ENCODE measurements at places on chromosomes 7 and 10. TPM values are rescaled to one million over a fixed set of nuclear protein-coding genes. Genes with fewer than 3 reads are reported as not detected.

GRCh38 chr7:104039363-104039762, 49.9 kb upstream of the RELN start:
- H3K4me3 ChIP-seq: no peak overlapping the region
- DNase-seq: no peak
- H3K27me3 ChIP-seq: no peaks in the 10 kb centered on the region
- no peaks in the 10 kb centered on the region for H3K4me1 ChIP-seq

SPDYE6 gene
- not detected for total RNA-seq

DNA sequence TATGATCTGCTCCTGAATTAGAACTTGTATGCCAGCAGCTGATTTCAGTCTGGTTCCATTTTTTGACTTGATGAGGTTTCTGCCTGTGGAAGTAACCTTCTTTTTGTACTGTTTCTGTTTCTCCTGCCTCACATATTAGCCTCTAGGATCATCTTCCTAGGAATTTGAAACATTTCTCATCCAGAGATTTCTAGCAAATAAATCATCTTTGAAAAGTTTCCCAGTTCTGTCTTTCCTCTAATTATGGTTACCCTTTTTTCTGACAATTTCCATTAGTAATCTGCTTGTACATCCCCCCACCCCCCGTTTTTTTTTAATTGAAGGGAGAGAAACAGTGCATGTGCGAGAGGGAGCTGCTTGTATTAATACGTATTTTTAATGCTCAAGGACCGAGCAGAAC, 92.2 kb downstream of the NRF1 start:
- H3K4me3 ChIP-seq: no peak overlapping the region
- peaks cover 17% of the 10 kb centered on the region for H3K36me3 ChIP-seq
- H3K27me3 ChIP-seq: no peaks in the 10 kb centered on the region
- DNase-seq: no peak
- H3K27ac ChIP-seq: no peak overlapping the region

NRG3 gene
- 0.10 TPM for total RNA-seq

GRCh38 chr10:98456043-98456570, 9.4 kb upstream of the HPS1 start:
- no peaks in the 10 kb centered on the region for H3K4me1 ChIP-seq
- no peak overlapping the region for H3K4me3 ChIP-seq
- no peak overlapping the region for H3K27ac ChIP-seq
- H3K36me3 ChIP-seq: no peaks in the 10 kb centered on the region
- peaks cover 35% of the 10 kb centered on the region for H3K27me3 ChIP-seq

- H3K36me3 ChIP-seq: no peaks in the 10 kb centered on the region
- H3K4me1 ChIP-seq: peaks cover 11% of the 10 kb centered on the region
- no peak for DNase-seq
- peak overlapping the region; percentile 60 for H3K4me3 ChIP-seq
- peaks cover 3% of the 10 kb centered on the region for H3K27me3 ChIP-seq
Measured at GRCh38 chr10:128018236-128018635, 108.0 kb downstream of the MKI67 start.

- no peak overlapping the region for H3K27ac ChIP-seq
- no peaks in the 10 kb centered on the region for H3K4me1 ChIP-seq
- H3K36me3 ChIP-seq: no peaks in the 10 kb centered on the region
- DNase-seq: no peak
- H3K27me3 ChIP-seq: peaks cover 19% of the 10 kb centered on the region
Measured at GRCh38 chr10:46291817-46292572, 5.2 kb downstream of the ANTXRL start.

DNA sequence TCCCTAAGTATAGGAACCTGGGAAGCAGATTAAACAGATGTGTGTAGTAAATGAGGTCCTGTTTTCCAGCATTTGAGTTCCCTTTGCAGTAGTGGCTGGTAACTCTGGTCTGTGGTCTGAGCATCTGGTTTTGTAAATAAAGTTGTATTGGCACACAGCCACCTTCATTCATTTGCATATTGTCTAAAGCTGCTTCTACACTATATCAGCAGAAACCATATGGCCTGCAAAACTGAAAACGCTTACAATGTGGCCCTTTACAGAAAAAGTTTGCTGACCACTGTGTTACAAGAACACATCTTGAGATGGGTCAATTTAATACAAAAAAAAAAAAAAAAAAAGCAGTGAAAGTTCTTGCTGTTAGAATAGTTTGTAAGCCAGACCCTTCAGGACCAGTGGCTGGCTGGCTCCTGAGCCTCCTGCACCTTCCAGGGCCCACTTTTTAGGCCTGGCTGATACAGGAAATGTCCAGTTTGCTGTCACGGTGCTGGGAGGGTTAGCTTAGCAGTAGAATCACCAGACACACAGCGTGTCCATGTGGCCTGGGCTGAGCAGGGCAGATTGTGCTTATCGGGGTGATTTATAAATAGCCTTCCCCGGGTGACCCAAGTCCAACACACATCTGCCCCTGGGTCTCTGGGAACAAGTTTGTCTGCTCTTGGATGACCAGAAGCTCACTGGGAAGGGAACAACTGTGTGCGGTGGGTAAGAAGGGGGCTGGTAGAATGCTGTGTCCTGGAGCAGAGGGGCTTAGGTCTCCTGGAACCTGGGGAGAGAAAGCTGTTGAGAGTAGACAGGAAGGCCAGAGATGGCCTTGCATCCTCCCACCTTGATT, 1.4 kb downstream of the C10orf71 start:
- H3K27me3 ChIP-seq: peaks cover 2% of the 10 kb centered on the region
- H3K36me3 ChIP-seq: no peaks in the 10 kb centered on the region
- no peak overlapping the region for H3K4me3 ChIP-seq
- H3K4me1 ChIP-seq: no peaks in the 10 kb centered on the region

DNA sequence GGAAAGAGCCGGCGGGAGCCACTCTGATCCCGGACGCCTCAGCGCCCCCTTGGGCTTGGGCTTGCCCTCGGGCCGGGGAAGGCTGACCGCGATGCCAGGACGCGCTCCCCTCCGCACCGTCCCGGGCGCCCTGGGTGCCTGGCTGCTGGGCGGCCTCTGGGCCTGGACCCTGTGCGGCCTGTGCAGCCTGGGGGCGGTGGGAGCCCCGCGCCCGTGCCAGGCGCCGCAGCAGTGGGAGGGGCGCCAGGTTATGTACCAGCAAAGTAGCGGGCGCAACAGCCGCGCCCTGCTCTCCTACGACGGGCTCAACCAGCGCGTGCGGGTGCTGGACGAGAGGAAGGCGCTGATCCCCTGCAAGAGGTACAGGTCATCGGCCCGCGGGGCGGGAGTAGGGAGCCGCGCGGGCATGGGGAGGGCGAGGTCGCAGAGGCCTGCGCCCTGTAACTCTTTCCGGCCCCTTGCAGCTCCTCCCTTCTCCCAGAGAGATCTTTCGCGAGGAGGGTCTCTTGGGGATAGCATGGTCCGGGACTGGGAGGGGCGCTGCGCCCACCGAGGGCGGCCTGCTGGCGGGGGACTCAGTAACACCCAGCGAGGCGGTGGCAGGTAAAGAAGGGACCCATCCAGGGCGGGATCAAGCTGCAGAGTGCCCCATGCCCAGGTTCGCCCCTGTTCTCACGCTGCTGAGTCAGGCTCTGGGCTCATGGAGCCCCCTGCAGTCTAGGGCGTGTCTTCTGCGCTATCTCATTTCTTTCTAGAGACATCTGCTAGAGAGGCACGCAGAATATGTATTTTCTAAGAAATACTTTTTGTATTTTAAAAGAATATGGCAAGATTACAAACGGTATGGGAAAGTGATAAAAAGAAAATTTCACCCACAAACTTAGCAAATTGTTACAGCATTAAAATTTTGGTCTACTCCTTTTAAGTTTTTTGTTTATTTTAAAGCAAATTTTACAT, 687 bp downstream of the EPDR1 start:
- H3K36me3 ChIP-seq: no peaks in the 10 kb centered on the region
- H3K27me3 ChIP-seq: peaks cover 53% of the 10 kb centered on the region
- peaks cover 5% of the 10 kb centered on the region for H3K4me1 ChIP-seq
- DNase-seq: no peak
- no peak overlapping the region for H3K4me3 ChIP-seq

ATP6V0E2 gene
- 51.2 TPM for total RNA-seq

DNA sequence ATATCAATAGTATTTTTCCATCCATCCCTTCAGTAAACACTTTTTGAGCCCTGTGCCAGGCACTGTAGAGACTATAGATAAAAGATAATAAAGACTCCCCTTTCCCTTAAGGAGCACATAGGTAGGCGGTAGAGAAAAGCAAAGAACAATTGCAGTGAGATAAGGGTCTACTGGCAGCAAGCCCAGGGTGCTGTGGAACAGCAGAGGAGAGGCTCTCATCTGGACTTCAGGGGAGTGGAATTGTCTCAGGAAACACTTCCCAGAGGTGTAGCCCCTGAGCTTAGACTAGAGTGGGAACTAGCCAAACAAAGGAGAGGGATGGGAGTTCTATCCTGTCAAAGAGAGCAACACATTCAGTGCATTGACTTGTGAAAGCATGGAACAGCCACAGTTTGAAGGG, 102.0 kb downstream of the NRF1 start:
- peaks cover 43% of the 10 kb centered on the region for H3K36me3 ChIP-seq
- no peaks in the 10 kb centered on the region for H3K4me1 ChIP-seq
- H3K27me3 ChIP-seq: no peaks in the 10 kb centered on the region
- no peak for DNase-seq

DNA sequence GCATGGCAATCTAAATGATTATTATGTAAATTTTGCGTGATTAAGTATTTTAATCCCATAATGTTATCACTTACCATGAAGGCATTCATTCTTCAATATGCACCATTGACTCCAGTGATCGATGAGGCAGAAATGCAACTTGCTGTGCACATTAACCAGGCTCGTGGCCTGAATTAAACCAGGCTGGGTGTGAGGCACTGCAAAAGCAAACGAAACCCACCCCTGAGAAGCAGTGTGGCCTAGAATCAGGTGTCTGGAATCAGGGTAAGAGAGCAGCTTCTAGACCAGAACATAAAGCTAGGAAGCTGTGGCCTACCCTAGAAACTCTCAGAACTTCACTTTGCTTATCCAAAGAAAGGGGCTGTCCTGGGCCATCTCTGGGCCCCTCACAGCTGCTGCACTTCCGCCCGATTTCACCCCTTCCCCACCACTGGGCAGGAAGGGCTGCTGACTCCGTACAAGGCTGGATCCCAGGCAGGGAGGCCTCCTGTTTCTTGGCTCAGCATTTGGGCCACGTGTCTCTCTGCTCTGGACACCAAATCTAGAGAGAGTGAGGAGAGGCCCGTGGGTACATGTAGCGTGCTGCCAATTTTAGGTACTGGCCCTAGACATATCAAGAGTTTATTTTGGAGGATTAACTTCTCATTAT, 4.4 kb downstream of the PTPRE start:
- H3K36me3 ChIP-seq: no peaks in the 10 kb centered on the region
- peaks cover 15% of the 10 kb centered on the region for H3K27me3 ChIP-seq
- no peak for DNase-seq
- no peaks in the 10 kb centered on the region for H3K4me1 ChIP-seq
- no peak overlapping the region for H3K4me3 ChIP-seq

GRCh38 chr7:20980232-20980631, 193.5 kb upstream of the SP8 start:
- H3K27ac ChIP-seq: no peak overlapping the region
- no peak overlapping the region for H3K4me3 ChIP-seq
- H3K27me3 ChIP-seq: no peaks in the 10 kb centered on the region
- no peaks in the 10 kb centered on the region for H3K36me3 ChIP-seq
- no peaks in the 10 kb centered on the region for H3K4me1 ChIP-seq

- H3K27me3 ChIP-seq: peaks cover 3% of the 10 kb centered on the region
- H3K4me3 ChIP-seq: no peak overlapping the region
- H3K27ac ChIP-seq: no peak overlapping the region
Measured at GRCh38 chr10:95474228-95475002, 86.8 kb downstream of the SORBS1 start.

ZNF736 gene
- total RNA-seq: 21.3 TPM

ZNF138 gene
- 7.9 TPM for total RNA-seq

DNA sequence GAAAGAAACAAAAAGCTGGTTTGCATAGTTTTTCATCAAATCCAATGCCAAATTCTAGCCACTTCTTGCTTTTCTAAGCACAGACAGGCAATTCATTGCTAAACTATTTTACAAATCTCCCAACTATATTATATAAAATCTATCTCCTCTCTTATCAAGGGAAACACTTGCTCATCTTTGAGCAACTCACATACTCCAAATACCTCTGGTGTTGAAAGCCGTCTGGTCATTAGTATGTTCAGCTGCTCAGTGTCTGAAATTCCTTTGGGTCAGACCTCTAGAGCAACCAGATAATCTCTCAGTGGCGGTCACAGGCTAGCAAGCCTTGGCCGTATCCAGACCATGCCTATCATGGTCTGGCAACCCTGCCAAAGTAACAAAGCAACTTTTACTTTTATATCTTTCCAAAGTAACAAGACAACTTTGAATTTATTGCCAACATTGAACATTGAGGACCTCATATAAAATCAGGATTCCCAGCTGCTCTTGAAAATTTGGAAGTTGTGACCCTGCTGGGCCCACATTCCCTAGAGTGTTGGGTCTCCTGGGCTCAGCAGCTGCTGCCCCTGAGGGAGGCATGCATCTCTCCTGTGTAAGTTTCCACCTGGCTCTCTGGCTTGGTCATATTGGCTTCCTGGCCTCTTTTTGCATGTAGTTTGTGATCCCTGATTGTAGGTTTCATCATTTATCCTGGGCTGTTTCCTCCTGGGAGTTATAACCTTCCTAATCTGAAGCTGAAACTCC, 56.8 kb upstream of the LANCL2 start:
- H3K4me3 ChIP-seq: peak overlapping the region; percentile 20
- peaks cover 36% of the 10 kb centered on the region for H3K4me1 ChIP-seq
- DNase-seq: no peak

ARHGAP22 gene
- total RNA-seq: 0.66 TPM

OPN1SW gene
- not detected for total RNA-seq

GRCh38 chr7:102251531-102252365, 34.9 kb upstream of the SH2B2 start:
- no peaks in the 10 kb centered on the region for H3K4me1 ChIP-seq
- H3K4me3 ChIP-seq: no peak overlapping the region

CNPY1 gene
- total RNA-seq: not detected

DNA sequence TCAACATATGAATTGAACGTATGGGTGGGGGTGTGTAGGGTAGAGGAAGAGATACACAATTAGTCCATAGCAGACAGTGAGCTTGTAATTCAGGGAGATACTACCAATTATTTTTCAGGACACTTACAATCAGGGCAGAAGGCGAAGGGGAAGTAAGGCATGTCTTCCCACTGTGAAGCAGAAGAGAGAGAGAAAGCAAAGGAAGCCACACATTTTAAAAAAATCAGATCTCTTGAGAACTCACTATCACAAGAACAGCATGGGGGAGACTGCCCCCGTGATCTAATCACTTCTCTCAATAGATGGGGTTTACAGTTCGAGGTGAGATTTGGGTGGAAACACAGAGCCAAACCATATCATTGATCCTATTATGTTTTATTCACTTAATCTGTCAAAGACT, 116.4 kb upstream of the RPA3 start:
- no peak overlapping the region for H3K27ac ChIP-seq
- H3K4me1 ChIP-seq: peaks cover 13% of the 10 kb centered on the region

CLDN3 gene
- total RNA-seq: not detected

DNA sequence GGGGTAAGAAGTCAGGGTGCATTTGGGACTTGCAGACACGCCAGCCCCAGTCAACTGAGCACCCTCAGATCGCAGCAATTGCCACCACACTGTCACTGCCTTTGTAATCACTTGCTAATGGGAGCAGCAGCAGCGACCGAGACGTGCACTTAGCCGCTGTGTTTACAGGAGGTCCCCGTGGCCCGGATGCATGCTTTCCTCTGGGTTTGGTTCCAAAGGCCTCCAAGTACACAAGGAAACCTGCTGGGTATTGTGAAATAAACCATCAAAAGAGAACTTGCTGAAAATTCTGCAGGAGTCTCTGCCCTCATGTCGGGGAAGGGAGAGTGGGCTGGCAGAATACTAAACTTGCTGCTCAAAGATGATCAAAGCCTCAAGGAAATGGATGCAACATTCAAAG, 341.7 kb downstream of the DNAJB6 start:
- no peak for DNase-seq
- H3K27me3 ChIP-seq: peaks cover 65% of the 10 kb centered on the region
- H3K4me3 ChIP-seq: no peak overlapping the region
- H3K4me1 ChIP-seq: no peaks in the 10 kb centered on the region

- peaks cover 25% of the 10 kb centered on the region for H3K4me1 ChIP-seq
- DNase-seq: peak; percentile 13
- H3K4me3 ChIP-seq: peak overlapping the region; percentile 27
- no peaks in the 10 kb centered on the region for H3K27me3 ChIP-seq
Measured at GRCh38 chr10:18582803-18583202, 68.6 kb downstream of the NSUN6 start.
